A549 treated with GW870086 at 1 μM for 4 hours (cell line): ENCODE measurements at places on chromosomes 7 and 10. TPM values are rescaled to one million over a fixed set of nuclear protein-coding genes. Genes with fewer than 3 reads are reported as not detected.

The TEX36 gene
- not detected in 5 replicates for total RNA-seq

The CLIP2 gene
- 11.7 to 17.4 TPM (median 15.2 TPM) in 5 replicates for total RNA-seq

The LRRC4 gene
- not detected in 5 replicates for total RNA-seq

The CLRN3 gene
- total RNA-seq, result not detected in 5 replicates

The ACTL6B gene
- total RNA-seq, result not detected in 5 replicates

The TNS3 gene
- 70.1 to 86.2 TPM (median 80.4 TPM) in 5 replicates for total RNA-seq

The TDRD1 gene
- not detected in 5 replicates for total RNA-seq

The FAM25C gene
- 1.0 to 2.3 TPM (median 1.8 TPM) in 4 of 5 replicates, not detected in the other for total RNA-seq

The SNX10 gene
- total RNA-seq, result 4.2 to 6.1 TPM (median 4.5 TPM) in 5 replicates

The ANXA7 gene
- 109 to 125 TPM (median 114 TPM) in 5 replicates for total RNA-seq

The OLAH gene
- total RNA-seq, result 0.39 to 0.59 TPM (median 0.43 TPM) in 5 replicates

The SVOPL gene
- total RNA-seq, result not detected in 5 replicates
